ENCODE measurements at places on chromosomes 1 and 21.

GRCh38 chr1:113984710-113985109 lies 5.4 kb downstream of the OLFML3 start:
- DNase-seq: no peak
- H3K36me3 ChIP-seq: no peaks in the 10 kb centered on the region
- H3K4me1 ChIP-seq: peaks cover 24% of the 10 kb centered on the region

DNA sequence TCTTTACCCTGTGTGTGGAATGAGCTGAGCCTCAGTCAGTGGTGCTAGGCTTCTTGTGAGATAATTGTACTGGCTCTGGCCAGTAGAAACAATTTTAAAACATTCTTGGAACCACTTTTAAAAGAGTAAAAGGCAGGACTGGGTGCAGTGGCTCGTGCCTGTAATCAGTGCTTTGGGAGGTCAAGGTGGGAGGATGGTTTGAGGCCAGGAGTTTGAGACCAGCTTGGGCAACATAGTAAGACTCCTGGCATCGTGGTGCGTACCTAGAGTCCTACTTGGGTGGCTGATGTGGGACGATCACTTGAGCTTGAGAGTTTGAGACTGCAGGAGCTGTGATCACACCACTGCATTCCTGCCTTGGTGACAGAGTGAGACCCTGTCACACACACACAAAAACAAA lies 89.8 kb downstream of the UCK2 start:
- H3K4me3 ChIP-seq: no peak overlapping the region
- no peak overlapping the region for H3K27ac ChIP-seq
- DNase-seq: no peak
- H3K4me1 ChIP-seq: no peaks in the 10 kb centered on the region

GRCh38 chr1:15417059-15417934 lies 7.6 kb downstream of the EFHD2 start:
- no peaks in the 10 kb centered on the region for H3K36me3 ChIP-seq
- H3K4me3 ChIP-seq: no peak overlapping the region
- H3K4me1 ChIP-seq: peaks cover 59% of the 10 kb centered on the region

DNA sequence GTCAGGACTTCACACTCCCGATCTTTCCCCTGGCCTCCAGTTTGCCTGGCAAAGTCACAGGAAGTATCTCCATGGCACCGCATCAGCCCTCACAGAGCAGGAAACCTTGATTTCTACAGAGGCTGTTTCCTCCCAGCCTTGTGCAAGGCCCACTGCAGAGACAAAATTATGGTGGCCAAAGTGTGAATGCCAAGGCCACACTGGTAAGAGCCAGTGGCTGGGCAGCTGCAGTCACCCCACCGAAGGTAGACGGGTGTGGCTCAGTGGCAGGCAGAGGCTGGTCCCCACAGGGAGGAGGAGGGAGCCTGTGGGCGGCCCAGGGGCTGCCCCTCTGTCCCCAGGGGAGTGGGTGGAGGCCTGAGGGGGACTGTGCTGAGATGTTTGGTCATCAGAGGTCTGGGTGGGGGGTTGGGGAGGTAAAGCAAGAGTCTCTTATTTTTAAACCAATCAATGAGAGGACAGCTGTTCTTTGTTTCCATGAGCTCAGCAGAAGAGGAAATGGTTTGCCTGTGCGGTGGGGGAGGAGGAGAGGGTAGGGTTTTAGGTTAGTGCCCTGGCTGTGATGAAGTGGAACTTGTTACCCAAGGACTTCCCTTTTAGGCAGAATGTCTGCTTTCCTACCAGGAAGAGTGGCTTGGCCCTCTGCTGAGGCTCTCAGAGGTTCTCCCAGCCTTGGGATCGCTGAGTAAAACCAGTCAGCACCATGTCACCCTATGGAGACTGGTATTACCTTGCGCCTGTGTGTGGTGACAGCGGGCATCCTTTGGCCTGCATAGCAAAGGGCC lies 18.0 kb upstream of the BTG2 start:
- H3K36me3 ChIP-seq: no peaks in the 10 kb centered on the region
- H3K27me3 ChIP-seq: no peaks in the 10 kb centered on the region
- H3K4me1 ChIP-seq: peaks cover 54% of the 10 kb centered on the region
- peak; percentile 87 for DNase-seq
- peak overlapping the region; percentile 95 for H3K27ac ChIP-seq

DNA sequence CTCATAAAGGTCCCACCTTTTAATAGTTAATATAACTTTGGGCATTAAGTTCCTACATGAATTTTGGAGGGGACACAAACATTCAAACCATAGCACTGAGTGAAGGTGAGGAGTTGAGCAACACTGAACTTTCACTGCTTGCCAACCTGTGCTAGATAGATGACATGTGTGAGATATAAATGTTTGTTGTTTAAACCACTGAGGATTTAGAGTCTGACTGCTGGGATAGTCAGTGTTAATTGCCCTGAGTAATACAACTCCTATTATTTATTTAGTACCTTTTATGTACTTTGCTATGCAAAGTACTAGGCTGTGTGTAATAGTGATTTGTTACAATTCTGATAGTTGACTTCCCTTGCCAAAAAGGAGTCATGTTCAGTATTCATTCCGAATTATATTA lies 32.4 kb upstream of the SLC16A1 start:
- H3K4me3 ChIP-seq: no peak overlapping the region
- no peaks in the 10 kb centered on the region for H3K27me3 ChIP-seq
- H3K27ac ChIP-seq: no peak overlapping the region
- DNase-seq: no peak

GRCh38 chr1:198118134-198118533 lies 38.7 kb upstream of the NEK7 start:
- no peaks in the 10 kb centered on the region for H3K27me3 ChIP-seq
- H3K4me1 ChIP-seq: no peaks in the 10 kb centered on the region
- no peak for DNase-seq
- no peak overlapping the region for H3K27ac ChIP-seq
- no peak overlapping the region for H3K4me3 ChIP-seq

- no peak overlapping the region for H3K27ac ChIP-seq
- H3K4me3 ChIP-seq: no peak overlapping the region
- no peaks in the 10 kb centered on the region for H3K27me3 ChIP-seq
- no peak for DNase-seq
- no peaks in the 10 kb centered on the region for H3K36me3 ChIP-seq
Measured at GRCh38 chr21:43850728-43851295, 14.2 kb upstream of the AGPAT3 start.

All from upper lobe of left lung (tissue), 6 donors.